ENCODE measurements at places on chromosomes 7 and 10. TPM values are rescaled to one million over a fixed set of nuclear protein-coding genes. Genes with fewer than 3 reads are reported as not detected.

Gene ASB10
- total RNA-seq: not detected

Gene SLC16A12
- not detected for total RNA-seq

Gene LRIT1
- not detected for total RNA-seq

Gene SLC13A1
- not detected for total RNA-seq

Gene HOXA9
- total RNA-seq: 29.9 TPM

Gene PLXDC2
- total RNA-seq: 114 TPM

Gene CTAGE4
- total RNA-seq: 1.0 TPM

Gene UCN3
- total RNA-seq: not detected

Gene TCERG1L
- total RNA-seq: not detected

Gene BBIP1
- total RNA-seq: 31.4 TPM

Gene SMKR1
- 1.0 TPM for total RNA-seq

Measured in articular chondrocyte of knee joint (primary cell).